T-helper 1 cell (primary cell): ENCODE measurements at places on chromosomes 7 and 10.

DNA sequence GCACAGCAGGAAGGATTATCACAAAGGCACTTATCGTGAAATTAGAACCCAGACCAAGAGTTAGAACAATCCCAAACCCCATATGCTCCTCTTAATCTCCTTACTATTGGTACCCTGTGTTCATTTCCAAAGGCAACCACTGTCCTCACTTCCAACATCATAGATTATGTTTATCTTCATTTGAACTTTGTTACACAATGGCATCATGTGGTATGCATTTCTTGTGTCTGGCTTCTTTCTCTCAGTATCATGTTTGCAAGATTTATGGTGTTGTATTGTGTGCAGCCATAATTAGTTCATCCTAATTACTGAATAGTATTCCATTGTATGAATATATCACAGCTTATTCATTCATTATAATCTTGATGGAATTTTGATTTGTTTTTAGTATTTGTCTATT is 124.6 kb upstream of the SEC61G start:
- no peak for DNase-seq

GRCh38 chr7:111762211-111762610 is 199.9 kb upstream of the IMMP2L start:
- DNase-seq, result no peak

DNA sequence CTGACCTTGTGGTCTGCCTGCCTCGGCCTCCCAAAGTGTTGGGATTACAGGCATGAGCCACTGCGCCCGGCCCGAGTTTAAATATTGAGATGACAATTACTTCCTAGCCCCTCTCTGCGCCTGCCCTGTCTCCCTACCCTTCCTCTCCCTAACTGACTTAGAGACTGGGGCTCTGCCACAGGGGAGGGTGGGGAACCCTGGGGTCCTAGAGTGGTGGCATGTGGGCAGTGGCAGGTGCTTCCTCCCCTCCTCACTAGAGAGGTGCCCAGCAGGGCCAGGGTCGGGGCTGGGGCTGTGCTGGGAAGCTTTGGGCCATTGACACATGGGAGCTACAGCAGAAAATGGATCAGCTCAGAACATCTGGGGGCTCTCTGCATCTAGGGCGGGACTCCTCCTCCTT is 7.0 kb upstream of the ACHE start:
- DNase-seq, result no peak

GRCh38 chr7:84336303-84336702 is 141.7 kb upstream of the SEMA3A start:
- no peak for DNase-seq

- no peak for DNase-seq
Measured at GRCh38 chr10:94549221-94549620, 3.6 kb downstream of the HELLS start.

DNA sequence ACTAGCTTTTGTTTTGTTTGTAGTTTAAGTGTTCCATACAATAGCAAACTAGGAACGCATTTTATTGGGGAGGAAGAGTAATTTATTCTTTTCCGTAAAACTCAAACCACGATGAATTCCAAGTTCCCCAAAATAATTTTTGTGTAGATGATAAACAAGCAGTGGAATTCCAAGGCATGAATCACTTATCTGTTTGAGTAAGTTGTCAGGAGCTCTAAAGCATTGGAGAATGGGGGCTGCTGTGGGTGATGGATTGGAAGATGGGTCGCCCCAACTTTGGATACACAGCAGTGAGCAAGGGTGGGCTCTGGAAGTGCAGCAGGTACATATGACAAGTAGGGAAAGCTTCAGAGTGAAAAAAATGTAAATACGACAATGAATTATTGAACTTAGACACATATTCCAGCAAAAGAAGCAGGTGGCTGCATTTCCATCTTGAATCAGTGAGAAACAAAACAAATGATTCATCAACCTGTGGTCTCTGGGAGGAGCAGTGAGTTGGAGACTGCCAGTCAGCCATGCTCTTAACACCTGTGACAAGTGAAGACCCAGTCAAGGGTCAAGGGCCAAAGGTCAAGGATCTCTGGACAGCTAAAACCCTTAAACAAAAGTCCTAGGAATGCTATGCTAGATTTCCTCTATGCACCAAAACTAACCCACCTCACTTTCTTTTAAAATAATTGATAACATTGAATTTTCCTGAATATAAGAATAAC is 34.2 kb upstream of the ADRB1 start:
- no peak for DNase-seq

- no peak for DNase-seq
Measured at GRCh38 chr7:116859323-116859722, 3.1 kb upstream of the CAPZA2 start.

DNA sequence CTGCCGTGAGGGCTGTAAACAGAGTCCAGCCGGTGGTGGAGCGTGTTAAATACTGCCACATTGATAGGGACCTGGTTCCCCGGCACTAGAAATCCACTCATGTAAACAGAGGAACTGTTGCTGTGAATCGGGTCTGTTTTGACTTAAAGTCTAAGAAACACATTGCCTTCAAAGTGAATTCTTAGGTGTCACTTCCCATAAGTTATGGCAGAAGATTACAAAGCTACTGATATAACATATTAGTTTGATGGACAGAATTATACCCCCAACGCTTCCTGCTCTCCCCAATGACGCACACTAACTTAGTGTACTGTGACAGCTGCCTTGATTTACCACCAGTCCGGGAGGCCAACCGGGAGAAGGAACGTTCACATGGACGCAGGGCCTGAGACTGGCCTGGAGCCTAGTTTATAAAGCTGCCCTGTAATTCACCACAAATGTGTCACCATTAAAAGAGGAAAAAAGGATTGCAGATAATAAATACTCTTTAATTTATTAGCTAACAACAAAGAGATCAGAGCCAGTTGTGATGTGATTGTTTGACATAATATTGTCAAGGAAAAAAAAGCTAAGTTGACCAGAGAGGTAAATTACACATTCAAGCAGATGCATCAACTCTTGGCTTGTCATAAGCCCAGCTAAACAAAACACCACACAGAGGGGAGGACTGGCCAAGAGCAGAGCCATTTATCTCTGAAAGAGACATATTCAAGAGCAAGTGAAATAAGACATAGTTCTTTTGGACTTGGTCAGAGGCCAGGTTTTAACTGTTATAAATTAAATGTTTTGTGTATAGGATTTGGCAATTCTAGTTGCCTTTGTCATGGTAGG is 820.6 kb downstream of the LRMDA start:
- DNase-seq, result no peak

DNA sequence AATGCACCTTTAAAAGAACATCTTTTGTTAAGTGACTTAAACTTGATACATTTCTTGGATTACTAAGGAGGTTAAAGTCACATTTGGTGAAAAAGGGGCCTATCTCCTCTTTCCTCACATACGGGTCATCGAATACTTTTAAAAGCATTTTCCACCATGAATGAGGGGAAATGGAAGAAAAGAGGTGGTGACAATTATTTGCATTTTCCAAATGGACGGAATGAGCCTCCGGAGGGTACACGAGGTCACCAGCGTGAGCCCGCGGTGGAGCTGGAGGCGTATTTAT is 1.0 kb upstream of the BMPR1A start:
- no peak for DNase-seq

- DNase-seq, result no peak
Measured at GRCh38 chr10:76191336-76191735, 759.9 kb downstream of the LRMDA start.

DNA sequence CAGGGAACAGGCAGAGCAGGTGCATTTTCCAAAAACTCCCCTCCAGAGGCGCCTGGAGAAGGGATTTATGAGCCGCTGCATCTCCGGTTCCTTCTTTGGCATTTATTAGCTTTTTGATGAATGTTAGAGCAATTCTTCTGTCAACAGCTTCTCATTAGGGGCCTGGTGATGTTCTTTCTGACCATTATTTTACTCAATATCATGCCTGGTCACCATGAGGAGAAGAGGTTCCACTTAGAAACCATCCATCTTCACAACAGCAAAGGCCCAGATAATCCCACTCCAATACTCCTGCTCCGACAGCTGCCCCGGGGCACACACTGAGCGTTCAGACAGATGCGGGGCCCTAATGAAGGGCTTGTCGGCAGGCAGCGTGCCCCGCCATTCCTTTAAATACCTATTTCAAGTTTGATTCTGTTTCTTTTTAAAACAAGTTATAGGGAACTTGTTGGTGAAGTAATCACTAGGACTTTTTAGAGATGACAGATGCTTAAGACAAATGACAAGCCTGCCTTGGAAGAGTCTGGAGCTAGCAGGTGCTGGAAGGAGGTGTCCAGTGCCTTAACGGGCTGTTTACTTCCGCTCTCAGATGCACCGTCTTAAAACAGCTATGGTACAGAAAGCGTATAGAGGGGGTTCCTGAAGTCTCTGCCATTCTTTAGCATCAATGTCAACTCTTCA is 31.7 kb downstream of the ECHDC3 start:
- DNase-seq, result no peak
